ENCODE measurements at places on chromosomes 1 and 21. TPM values are rescaled to one million over a fixed set of nuclear protein-coding genes. Genes with fewer than 3 reads are reported as not detected.
A peak's percentile ranks its signal among the peaks of the same experiment; 100 is the strongest.

DNA sequence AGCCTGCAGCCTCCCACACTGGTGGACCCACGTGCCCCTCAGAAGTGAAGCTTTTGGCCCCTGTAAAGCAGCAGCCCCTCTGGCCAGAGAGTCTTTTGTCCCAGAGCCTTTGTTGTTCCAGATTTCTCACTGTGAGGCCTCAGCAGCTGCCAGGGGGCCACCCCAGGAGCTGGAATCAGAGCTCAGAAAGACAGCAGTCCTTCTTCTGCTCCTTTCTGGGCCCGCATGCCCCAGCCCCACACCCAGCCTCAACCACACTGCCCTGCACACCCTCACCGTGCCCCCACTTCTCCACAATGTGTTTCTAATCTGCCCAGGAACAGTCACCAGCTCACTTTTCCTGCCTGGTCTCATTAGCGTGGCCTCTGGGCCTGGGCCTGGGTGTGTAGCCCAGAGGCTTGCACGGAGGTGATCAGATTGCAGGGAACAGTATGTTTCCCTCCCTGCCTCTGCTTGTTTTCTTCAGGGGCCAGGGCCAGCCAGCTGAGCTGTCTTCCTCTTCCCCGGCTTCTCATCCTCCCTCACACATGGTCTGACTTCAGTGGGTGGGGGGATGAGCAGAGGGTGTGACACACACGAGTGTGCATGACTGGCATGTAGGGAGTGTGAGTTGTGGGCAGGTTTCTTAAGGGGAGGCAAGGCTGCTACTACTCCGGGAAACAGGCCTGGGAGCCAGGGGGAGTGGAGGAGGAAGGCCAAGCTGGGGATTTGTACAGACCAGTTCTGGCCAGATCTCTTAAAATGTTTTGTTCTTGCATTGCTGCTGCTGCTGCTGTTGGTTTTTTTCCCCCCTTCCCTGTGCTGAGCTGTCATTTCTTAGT is 82.5 kb upstream of the ZNF648 start:
- peak; percentile 86 for DNase-seq

PSRC1 gene
- total RNA-seq, result 20.5 TPM

GRCh38 chr21:43370888-43371570 is 55.9 kb downstream of the SIK1 start:
- no peak for DNase-seq

DNA sequence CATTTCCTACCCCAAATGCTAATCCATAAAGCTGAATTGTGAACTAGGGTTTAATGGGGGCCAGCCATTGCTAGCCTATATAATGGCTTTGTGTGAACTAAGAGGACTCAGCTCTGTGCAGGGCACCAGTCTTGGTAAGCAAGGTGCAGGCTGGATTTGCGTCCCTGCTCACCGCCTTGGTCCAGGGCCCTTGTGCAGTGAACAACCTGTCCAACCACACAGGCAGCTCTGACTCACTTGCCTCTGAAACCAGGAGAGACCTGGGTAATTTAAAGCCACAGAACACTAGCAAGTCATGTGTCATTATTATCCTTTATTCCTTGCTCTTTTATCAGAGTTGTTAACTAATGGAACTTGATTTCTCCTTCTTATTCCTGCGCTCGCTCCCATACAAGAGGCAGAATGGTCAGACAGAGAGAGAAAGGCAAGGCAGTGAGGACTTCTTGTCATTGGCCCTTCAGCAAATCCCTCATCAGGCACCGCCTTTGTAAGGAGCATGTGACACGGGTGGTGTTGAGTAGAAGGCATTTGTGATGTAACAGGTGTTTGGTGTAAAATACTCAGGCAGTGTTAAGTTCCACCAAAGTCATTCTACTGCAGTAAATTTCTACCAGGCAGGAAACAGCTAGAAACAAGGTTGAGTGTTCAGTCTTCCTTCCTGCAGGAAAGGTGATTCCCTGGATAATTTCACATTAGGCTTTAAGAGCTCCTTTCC is 67.3 kb upstream of the OLIG2 start:
- DNase-seq, result no peak

CTSE gene
- total RNA-seq, result not detected

DNA sequence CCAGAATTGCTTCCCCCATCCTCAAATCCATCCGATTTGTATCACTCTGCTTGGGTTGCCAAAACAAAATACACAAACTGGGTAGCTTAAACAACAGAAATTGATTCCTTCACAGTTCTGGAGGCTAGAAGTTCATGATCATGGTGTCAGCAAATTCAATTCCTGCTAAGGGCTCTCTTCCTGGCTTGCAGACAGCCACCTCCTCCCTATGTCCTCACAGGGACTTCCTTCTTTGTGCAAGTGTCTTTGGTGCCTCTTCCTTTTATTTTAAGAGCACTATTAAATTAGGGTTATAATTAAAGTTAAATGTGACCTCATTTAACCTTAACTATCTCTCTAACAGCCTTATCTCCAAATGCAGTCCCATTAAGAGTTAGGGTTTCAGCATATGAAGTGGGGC is 112.8 kb downstream of the PLPP3 start:
- no peak for DNase-seq

SOX13 gene
- 5.8 TPM for total RNA-seq

DNA sequence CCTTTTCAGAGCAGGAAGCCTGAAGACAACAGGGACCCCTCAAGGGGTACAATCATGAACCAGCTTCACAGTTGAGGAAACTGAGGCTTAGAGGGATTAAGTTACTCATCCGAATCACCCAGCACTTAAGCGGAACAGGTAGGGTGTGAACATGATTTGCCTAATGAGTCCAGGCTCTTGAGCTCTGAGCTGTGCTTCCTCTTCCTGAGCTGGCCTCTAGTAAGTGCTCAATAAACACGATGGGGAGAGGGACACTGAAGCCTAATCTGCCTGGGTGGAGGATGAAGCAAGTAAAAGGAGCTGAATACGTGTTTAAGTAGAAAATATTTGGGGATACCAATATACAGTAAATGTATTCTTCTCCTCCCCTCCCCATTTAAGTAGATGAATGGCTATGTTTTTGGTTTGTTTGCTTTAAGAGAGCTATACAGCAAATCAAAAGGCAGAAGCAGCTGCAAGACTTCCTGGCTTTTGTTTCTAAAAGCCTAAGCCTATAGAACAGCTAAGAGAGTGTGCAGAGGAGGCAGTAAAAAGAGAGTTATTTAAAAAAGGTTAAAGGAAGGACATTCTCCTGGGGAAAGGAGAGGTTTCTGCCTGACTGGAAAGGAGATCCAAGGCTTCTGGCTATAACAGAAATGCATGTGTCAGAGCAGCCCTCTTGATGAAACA is 20.5 kb downstream of the STPG1 start:
- DNase-seq, result peak; percentile 27

- DNase-seq, result no peak
Observed at GRCh38 chr1:225450491-225451191, 22.8 kb upstream of the LBR start.

NPPB gene
- not detected for total RNA-seq

FCRL5 gene
- not detected for total RNA-seq

- DNase-seq, result no peak
Observed at GRCh38 chr1:5999711-6000443, 7.7 kb upstream of the NPHP4 start.

HCRTR1 gene
- total RNA-seq, result not detected

PRAMEF17 gene
- not detected for total RNA-seq

DNA sequence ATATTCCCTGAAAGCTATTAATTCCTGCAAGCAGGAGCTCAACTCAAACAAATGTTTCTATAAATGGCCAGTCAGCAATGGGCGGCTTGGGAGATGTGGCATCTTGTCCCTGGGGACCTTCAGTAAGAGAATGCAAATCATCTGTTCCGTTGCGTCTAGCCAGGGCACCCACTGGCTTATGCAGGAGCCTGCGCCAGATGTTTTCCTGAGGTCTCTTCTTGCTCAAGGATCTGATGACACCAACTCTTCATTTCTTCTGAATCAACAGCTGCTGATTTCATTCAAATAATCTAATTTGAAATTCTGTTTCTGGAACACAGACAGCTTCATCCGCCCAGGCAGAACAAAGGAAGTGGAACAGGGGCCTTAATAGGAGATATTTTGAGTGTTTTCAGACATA is 70.0 kb upstream of the AJAP1 start:
- DNase-seq, result no peak

KCNK2 gene
- total RNA-seq, result 145 TPM

All from GM23248 (cell line).